ENCODE measurements at places on chromosomes 1 and 21.

DNA sequence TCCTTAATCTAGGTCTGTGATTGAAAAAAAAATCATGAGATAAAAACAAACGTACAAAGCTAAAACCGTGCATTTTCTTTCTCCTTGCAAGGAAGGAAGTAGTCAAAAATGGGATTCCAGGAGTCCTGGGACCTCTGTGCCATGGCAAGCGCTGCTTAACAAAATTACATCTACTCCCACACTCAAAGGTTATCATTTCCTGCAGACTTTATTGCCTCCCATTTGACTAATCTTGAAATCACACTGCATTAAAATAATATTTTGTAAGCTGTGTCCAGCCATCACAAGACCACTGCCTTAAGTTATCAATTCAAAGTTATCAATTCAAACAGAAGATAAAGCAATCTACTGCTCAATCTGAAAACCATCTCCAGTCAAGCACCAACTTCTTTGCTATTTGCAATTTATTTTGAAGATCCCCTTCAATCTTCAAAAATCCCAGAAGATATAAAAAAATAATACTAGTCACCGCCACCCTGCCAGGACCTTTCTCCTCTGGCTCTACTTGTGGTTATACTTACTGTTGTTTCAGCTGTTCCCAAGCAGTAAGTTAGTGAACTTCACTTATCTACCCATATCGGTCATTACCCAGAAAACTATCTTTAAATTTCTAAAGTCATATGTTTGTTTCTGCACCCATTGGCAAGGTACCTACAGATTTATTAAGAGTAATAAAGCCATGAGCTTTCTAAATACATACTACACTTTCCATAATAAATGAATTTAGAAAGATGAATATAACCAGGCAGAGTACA, 38.1 kb upstream of the RAP1GAP start:
- no peak for DNase-seq

GRCh38 chr1:117128323-117129079, 7.0 kb upstream of the TRIM45 start:
- DNase-seq: no peak

DNA sequence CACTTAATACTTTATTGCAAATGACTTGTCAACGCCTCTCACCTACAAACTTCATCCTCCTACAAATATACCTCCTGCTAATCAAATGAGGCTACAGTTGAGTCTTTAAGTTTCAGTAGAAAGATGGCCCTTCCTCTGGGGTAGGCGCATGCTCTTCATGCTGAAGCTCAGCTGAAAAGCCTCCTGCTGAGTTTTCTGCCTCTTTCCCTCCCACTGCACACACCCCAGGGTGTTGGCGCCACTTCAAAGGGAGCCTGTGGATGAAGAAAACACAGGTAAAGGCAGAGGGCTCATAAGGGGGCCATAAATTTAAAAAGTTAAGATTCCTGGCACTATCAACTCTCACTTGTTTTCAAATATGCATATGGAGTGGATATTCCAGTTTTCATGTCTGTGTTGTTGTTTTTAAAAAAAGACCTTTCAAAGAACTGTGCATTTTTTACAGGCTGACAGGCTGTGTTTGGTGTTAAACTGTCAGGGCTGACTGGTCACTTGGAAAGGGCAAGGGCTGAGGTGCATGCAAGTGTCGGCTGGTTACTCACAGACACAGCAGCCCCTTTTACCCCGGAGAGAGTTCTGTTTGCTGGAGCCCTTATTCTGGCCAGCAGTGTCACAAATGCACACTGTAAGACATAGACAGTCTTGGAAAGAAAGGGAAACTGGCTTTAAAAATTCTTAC, 42.9 kb upstream of the LGALS8 start:
- DNase-seq: no peak

DNA sequence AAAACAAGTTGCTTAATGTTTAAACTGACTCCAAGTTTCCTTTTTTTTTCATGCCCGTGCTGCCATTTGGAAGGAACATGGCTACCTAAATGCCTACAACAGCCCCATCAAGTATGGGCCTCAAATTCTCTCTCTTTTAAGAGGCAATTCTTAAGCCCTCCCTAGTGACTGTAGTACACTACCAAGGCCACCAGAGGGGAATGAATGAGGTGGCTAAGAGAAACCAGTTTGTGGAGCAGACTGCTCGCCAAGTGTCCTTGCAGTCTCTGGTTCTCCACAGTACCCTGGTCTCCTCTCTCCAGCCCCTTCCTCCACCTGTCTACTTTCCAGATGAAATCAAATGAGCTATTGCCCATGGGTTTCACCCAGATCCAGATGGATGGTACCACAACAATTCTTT, 1809.6 kb downstream of the BRINP3 start:
- no peak for DNase-seq

- no peak for DNase-seq
Observed at GRCh38 chr1:12215118-12215961, 14.5 kb upstream of the VPS13D start.

- no peak for DNase-seq
Observed at GRCh38 chr1:42784946-42785693, at the start of gene TMEM269. TSS of gene TMEM269 (plus strand) at chr1:42784991. CDS start at chr1:42789894, 4,903 bp downstream.

DNA sequence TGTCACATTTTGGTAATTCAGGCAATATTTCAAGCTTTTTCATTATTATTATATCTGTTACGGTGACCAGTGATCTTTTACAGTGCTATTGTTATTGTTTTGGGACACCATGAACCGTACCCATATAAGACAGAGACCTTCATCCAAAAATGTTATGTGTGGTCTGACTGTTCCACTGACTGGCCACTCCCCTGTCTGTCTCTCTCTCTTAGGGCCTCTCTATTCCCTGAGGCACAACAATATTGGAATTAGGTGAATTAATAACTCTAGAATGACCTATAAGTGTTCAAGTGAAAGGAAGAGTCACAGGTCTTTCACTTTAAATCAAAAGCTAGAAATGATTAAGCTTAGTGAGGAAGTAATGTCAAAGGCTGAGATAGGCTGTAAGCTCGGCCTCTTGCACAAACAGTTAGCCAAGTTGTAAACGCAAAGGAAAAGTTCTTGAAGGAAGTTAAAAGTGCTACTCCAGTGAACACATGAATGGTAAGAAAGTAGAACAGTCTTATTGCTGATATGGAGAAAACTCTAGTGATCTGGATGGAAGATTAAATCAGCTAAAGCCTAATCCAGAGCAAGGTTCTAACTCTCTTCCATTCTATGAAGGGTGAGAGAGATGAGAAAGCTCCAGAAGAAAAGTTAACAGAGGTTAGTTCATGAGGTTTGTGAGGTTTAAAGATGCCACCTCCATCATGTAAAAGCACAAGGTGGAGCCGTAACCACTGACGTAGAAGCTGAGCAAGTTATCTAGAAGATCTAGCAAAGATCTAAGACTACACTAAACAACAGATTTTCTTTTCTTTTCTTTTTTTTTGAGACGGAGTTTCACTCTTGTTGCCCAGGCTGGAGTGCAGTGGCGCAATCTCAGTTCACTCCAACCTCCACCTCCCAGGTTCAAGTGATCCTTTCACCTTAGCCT, 19.7 kb upstream of the DIPK1A start:
- no peak for DNase-seq

GRCh38 chr1:170356585-170356984, 175.4 kb upstream of the GORAB start:
- no peak for DNase-seq

- DNase-seq: no peak
Observed at GRCh38 chr1:198649232-198649967, 10.6 kb downstream of the PTPRC start.

- no peak for DNase-seq
Observed at GRCh38 chr21:39663066-39663465, 50.3 kb downstream of the B3GALT5 start.

- DNase-seq: no peak
Observed at GRCh38 chr1:117308311-117308916, 58.8 kb upstream of the MAN1A2 start.

- no peak for DNase-seq
Observed at GRCh38 chr1:210499956-210500355, 171.3 kb downstream of the HHAT start.

DNA sequence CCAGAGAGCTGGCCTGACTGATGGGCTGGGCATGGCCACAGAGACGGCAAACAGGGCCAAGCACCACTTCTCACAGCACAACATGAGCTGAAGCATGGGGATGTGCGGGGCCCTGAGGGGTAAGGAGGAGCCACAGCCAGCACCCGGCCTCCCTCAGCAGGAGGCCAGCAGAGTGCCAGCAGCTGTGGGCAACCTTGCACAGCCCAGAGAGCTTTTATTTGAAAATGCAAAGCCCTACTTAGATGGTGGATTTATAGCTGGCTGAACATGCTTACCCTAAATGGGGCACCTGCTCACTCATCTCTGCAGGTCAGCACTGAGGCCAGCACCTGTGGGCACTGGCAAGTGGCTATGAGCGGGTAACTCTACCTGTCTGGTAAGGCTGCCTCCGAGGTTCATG, 44.1 kb downstream of the SLC66A1 start:
- no peak for DNase-seq

- no peak for DNase-seq
Observed at GRCh38 chr1:33074193-33074945, 6.6 kb upstream of the AZIN2 start.

GRCh38 chr1:170668209-170669106, 4.5 kb downstream of the PRRX1 start:
- no peak for DNase-seq

- no peak for DNase-seq
Observed at GRCh38 chr1:6872573-6873261, 87.5 kb downstream of the CAMTA1 start.

- DNase-seq: no peak
Observed at GRCh38 chr1:164865385-164865784, 306.4 kb downstream of the PBX1 start.

GRCh38 chr1:212975111-212975918, 25.0 kb downstream of the VASH2 start:
- no peak for DNase-seq

GRCh38 chr1:197049100-197049499, 18.0 kb downstream of the F13B start:
- no peak for DNase-seq

- no peak for DNase-seq
Observed at GRCh38 chr1:84632673-84633434, 57.4 kb downstream of the SSX2IP start.

GRCh38 chr1:150018165-150018564, 7.6 kb upstream of the OTUD7B start:
- no peak for DNase-seq

- no peak for DNase-seq
Observed at GRCh38 chr1:211783266-211783665, 47.3 kb downstream of the LPGAT1 start.

DNA sequence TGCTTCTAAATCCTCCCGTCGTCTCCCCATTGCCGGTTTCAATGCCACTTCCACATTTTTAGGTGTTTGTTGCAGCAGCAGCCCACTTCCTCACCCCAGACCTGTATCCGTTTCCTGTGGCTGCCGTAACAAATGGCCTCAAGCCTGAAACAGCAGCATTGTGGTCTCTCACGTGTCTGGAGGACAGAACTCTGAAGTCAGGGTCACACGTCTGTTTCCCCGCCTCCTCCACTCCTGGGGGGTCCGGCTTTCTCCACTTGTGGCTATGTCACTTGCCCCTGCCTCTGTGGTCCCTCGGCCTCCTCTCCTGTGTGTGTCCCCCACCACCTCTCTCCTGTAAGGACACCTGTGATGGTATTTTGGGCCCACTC, 21.8 kb downstream of the TRPM2 start:
- DNase-seq: no peak

DNA sequence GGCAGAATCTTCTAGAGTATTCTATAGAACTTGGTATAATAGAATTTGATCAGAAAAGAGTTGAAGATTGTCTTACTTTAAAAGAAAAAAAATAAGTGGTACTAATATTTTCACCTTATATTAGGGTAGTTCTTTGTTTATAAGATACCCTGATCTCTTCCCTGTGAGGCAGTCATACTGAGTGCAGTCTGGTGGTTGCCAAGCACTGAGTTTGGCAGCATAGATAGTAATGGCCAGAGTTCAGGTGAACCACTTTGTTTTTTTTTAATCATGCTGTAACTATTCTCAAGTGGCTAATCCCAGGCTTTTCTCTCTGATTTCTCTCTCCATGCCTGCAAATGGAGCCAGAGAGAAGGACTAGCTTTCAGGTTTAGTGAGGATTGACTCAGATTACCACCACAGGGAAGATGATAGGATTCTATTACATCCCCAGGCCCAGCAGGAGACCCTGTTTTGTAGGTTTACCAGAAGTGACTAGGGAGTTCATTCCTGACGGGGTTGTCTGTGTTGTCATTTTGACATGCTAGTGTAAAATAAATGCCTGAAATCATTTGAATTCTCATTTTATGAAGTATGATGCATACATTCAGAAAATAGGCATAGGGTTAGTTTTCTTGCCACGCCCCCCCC, 16.7 kb downstream of the KDM1A start:
- no peak for DNase-seq

DNA sequence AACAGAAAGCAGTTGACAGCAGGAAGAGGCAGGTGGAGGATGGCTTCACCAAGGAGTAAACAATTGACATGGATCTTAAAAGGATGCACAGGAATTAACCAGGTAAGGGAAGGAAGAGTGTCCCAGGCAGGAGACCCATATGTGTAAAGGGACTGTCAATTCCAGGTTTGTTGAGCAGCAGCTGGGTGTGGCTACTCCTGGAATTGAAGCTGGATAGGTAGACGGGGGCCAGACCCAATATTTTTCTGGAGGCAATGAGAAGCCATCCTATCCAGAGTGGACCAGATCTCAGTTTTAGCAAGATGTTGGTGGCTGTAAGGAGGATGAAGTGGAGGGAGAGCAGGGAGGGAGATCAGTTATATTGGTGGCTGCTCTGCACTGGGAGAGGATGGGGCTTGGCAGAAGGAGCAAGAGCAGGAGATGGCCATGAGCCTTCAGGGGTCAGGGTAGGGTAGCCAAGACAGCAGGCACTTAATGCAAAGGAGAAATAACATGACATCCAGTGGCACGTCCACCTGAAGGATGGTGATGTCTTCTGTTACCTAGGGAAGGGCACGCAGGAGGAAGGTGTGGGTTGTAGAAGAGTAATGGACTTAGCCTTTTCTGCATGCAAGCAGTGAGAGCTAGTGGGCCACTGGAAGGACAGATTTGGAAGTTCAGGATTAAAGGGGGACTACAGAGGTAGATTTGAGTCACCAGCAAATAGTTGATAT, 146.7 kb upstream of the HMGB4 start:
- DNase-seq: no peak

GRCh38 chr1:206903687-206904086, 6.4 kb downstream of the IL24 start:
- no peak for DNase-seq

DNA sequence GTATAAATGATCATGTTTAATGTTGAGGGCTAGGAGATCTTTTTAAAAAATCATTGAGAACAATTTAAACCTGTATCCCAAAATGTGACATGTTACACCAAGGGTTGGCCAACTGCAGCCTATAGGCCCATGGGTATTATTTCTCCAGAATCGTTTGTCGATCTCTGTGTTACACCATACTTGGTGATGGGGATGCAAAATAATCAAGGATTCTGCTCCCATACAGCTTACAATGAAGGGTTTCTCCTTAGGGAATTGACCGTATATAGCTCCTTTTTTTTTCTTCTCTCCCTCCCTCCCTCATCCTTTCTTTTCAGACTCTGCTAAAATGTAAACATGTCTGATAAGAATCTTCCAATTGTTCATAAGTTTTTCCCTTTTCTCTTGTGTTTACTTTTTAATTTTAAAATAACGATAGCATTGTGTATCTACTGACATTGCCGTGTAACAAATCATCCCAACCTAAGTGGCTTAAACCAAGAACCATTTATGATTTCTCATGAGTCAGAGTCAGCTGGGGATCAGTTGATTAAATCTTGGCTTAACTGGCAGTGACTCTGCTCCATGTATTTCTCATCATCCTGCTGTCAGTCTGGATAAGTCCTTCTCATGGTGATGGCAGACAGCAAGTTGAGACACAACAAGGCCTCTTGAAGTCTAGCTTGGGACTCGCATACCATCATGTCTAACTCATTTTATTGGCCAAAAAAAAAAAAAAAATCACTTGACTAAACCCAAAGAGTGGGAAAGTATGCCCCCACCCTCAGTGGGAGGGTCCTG, 48.0 kb downstream of the MARK1 start:
- DNase-seq: no peak

Measured in non-pigmented ciliary epithelial cell (primary cell).